ENCODE measurements at places on chromosomes 1 and 21.

GRCh38 chr1:235070819-235071218, 57.8 kb downstream of the TOMM20 start:
- no peak for DNase-seq

GRCh38 chr1:164576291-164577271, 17.6 kb downstream of the PBX1 start:
- no peak for DNase-seq

DNA sequence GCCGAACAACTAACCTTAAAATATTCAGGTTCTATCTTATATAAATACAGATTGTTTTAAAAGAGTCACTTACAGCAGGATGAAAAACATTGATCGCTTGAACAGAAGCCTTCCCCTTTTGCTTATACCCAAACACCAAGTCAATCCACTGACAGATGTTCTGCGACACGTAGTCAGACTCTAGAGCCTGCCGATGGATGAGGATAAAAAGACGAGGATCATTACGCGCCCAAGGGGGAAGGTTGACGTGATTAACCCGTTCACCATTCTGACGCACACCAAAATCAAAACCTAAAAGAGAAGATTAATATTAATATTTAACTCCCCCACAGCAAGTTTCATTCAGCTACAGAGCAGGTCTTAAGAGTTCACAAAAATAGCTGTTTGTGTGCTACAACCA, 59.4 kb upstream of the GNG4 start:
- DNase-seq, result no peak

- no peak for DNase-seq
Measured at GRCh38 chr1:112528076-112528475, 19.3 kb downstream of the WNT2B start.

DNA sequence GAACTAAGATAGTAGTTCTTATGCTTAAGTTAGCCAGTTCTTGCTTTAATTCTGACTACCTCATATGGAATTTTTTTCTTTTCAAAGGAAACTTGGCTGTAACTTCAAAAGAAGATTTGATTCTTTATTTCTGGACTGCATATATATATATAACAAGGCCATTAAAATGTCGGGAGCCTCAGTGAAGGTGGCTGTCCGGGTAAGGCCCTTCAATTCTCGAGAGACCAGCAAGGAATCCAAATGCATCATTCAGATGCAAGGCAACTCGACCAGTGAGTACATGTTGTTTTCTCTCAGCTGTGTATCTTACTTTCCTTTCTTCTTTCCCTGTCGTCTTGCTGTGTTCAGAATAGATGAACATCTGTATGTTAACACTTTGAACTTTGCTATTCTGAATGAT, 21.8 kb downstream of the KIF1B start:
- DNase-seq, result no peak

DNA sequence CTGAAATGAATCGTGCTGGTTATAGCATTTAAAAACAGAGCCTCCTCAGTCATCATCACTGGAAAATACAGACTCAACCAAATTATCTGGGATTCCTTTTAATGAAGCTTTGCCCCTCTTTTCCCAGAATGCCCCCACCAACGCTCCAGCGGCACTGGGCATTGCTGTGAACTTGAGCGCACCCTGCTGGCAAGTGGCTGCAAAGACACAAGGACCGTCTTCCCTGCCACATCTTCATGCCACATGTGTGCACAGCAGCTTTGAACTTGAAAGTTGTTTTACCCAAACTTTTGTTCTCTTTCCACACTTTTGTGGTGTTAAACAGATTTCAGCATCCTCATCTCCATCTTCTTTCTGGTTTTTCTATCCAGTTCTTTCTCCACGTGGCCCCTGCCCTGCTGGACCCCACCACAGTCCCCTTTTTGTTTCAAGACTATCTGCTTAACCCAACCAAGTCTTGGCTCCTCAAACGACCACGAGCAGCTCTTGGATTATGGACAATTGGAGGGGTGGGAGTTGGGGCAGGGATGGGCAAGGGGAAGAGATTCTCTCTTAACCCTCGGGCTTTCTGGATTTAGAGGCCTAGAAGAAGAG, 12.8 kb upstream of the LMX1A start:
- no peak for DNase-seq

GRCh38 chr1:38139738-38140487, 93.3 kb upstream of the POU3F1 start:
- no peak for DNase-seq

- DNase-seq, result no peak
Measured at GRCh38 chr1:107526524-107527198, 385.8 kb downstream of the NTNG1 start.

DNA sequence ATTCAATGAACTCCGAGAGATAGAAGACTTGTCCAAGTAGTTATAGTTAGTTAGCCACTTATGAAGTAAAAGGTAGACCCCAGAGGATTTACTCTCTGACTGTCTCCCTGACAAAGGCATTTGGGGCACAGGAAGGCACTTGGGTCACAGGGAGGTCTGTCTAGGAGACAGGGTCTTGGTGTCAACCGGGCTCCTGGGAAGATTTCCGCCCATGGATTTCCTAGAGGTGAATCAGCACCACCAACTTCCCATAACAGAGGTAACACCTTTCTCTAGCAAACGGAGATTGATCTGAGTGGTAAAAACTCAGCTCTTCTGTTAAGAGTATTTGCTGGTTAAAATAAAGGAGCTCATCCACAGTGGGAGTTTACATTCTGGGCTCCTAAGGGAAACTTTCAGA, 16.4 kb downstream of the CCN1 start:
- DNase-seq, result no peak

- no peak for DNase-seq
Measured at GRCh38 chr1:1157426-1157913, 16.2 kb upstream of the TTLL10 start.

GRCh38 chr1:175220853-175221556, 28.4 kb upstream of the KIAA0040 start:
- no peak for DNase-seq

DNA sequence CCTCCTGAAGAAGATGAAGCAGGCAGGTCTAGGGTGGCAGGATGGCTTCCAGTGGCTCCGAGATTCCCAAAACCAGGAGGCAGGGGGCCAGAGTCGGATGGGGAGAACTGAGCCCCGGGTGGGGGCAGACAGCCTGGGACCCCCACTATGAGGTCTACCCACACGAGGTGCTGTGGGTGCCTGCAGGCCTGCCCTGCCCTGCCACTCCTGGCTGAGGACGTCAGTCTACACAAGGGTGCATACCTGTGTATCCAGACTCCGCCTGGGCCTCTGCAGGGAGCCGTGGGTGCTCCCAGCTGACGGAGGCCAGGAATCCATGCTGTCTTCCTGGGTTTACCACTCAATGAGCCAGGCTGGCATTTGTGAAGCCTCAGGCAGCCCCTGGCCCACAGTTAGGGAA, 80.3 kb downstream of the PRDM16 start:
- DNase-seq, result no peak

- DNase-seq, result no peak
Measured at GRCh38 chr1:71745326-71745725, 537.0 kb downstream of the NEGR1 start.

DNA sequence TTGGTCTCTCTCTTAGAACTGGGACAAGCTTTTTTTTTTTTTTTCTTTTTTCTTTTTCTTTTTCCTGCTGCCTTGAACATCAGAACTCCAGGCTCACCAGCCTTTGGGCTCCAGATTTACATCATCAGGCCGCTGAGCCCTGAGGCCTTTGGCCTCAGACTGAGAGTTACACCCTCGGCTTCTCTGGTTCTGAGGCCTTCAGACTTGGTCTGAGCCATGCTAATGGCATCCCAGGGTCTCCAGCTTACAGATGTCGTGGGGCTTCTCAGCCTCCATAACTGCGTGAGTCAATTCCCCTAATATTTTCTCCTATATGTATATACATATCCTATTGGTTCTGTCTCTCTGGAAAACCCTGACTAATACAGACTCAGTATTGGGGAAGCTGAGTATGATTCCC, 36.5 kb upstream of the RC3H1 start:
- no peak for DNase-seq

GRCh38 chr21:33659568-33659949, 17.3 kb downstream of the ITSN1 start:
- DNase-seq, result no peak

DNA sequence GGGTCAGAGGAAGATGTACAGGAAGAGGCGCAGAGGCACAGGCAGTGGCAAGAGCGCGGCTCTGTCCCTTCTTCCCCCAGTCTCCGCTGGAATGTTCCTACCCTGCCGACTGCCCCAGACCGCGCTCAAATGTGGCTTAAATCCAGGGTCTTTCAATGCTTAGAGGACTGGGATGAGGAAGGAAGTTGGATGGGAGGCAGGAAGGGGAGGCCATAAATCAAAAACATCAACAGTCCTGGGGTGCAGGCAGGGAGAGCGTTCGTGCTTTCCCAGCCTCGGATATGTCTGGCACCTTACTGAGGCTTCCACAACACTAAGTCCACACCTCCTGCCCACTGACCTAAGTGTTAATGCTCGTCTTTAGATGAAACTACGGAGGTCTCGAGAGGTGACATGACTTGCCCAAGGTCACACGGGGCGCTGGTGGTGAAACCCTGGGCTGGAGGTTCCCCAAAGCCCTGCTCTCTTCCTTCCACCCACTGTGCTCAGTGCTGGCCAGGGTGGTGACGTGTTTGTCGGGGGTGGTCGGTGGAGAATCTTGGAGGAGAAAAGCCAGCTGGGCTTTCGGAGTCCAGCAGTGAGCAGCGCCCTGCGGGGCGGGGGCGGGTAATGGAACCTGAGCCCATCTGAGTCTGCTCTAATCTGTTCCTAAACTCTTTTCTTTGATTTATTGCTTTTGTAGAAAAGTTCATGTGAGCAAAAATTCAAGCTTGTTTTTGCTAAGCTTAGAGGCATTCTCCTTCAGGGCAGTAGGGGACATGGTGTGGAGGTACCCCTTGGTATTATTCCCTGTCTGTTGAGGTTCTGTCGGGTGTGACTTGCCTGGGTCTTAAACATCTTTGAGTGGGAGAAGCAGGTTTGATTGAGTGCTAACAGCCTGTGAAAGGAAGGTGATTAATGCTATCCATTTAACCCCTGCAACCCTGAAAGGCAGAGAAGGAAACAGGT, 708 bp downstream of the CDA start:
- DNase-seq, result peak; percentile 70

GRCh38 chr1:75134647-75135572, 722 bp downstream of the LHX8 start:
- no peak for DNase-seq

All from right renal pelvis (tissue), 4 donors.